ENCODE measurements at places on chromosomes 11 and 22.

DNA sequence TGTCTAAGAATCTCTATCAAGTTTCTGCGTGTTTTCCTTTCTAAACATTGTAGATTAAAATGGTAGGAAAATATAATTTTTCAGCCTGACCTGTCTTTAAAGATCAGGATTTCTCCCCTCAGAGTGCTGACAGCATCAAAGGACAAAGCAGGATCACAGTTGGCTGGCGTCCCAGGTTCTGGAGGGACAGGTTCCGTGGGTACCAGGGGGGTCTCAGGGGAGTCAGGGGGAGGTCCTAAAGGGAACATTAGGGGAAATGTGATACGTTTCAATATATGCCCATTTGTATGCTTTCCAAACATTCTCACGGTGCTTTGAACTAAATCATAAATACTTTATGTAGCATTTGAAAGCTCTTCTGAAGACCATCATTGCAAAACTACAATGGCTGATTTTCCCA lies 3.4 kb downstream of the MMP3 start:
- no peak for DNase-seq

GRCh38 chr22:30909306-30909705 lies 59.3 kb downstream of the MORC2 start:
- no peak for DNase-seq

GRCh38 chr11:134366254-134366653 lies 34.5 kb downstream of the GLB1L2 start:
- DNase-seq: no peak

DNA sequence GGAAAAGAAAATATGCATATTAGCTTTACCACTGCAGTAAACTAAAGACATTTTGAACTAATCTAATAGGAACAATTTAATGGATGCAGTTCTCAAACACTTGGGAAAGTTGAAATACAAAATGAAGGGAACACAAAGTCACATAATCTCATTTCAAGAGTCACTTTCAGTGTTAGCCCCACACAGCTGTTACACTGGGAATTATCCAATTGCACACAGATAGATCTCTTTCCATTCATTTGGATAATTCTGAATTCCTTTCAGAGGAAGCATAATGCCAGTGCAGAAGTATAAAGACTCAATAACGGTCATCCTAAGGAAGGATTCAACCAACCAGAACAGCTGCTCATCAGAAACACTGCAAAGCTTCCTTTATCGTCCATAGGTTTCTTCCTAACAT lies 173.3 kb downstream of the GRIA4 start:
- no peak for DNase-seq

- no peak for DNase-seq
Observed at GRCh38 chr11:17000987-17001386, 13.2 kb downstream of the PLEKHA7 start.

- no peak for DNase-seq
Observed at GRCh38 chr22:47690166-47690565, 927.7 kb downstream of the TBC1D22A start.

DNA sequence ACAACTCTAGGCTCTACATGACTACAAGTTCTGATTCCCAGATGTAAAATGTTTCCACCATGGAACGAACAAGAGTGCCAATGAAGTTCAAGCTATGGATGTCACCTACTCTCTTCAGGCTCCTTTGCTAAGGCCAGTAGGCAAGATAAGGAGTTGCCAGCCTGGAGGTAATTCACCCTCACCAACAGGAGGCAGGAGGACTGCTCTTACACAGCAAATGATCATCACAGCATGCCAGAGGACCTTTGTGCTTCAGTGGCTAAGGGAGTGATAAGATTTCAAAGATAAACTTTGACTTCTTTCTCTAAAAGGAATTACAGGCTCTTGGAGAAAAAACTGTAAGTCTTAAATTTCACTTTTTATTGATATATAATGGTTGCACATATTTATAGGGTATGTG lies 54.1 kb upstream of the SLC36A4 start:
- no peak for DNase-seq

DNA sequence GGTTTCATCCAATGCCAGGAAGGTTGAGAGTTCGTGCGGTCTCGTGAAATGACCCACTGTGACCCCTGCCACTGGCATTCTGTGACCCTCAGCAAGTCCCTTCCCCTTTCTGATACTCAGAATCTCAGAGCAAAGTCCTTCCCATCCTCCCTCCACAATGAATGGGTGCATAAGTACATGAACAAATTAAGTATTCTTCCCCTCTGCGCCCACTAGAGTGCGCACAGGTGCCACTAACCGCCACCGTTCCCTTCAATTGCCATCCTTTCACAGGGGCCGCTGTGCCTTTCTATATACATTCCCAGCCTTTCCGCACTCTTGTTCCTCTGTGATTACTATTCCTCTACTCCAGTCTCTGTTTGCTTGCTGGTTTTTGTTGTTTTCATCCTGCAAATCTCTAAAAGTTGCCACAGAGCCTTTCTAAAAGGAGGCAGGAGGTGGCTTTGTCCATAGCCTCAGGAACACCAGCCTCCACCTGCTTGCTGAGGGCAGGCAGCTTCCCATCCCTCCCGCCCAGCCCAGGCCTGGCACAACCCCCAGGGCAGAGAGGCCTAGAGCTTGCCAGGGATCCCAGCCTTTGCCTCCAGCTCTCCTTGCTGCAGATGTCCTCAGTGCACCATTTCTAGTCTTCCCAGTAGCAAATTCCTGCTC lies 6.7 kb upstream of the AP1B1 start:
- DNase-seq: peak; percentile 39

- DNase-seq: no peak
Observed at GRCh38 chr11:121839781-121840180, 276.2 kb downstream of the BLID start.

- no peak for DNase-seq
Observed at GRCh38 chr11:12602421-12602820, 71.8 kb upstream of the TEAD1 start.

GRCh38 chr11:86919557-86920210 lies 35.5 kb downstream of the FZD4 start:
- DNase-seq: no peak

DNA sequence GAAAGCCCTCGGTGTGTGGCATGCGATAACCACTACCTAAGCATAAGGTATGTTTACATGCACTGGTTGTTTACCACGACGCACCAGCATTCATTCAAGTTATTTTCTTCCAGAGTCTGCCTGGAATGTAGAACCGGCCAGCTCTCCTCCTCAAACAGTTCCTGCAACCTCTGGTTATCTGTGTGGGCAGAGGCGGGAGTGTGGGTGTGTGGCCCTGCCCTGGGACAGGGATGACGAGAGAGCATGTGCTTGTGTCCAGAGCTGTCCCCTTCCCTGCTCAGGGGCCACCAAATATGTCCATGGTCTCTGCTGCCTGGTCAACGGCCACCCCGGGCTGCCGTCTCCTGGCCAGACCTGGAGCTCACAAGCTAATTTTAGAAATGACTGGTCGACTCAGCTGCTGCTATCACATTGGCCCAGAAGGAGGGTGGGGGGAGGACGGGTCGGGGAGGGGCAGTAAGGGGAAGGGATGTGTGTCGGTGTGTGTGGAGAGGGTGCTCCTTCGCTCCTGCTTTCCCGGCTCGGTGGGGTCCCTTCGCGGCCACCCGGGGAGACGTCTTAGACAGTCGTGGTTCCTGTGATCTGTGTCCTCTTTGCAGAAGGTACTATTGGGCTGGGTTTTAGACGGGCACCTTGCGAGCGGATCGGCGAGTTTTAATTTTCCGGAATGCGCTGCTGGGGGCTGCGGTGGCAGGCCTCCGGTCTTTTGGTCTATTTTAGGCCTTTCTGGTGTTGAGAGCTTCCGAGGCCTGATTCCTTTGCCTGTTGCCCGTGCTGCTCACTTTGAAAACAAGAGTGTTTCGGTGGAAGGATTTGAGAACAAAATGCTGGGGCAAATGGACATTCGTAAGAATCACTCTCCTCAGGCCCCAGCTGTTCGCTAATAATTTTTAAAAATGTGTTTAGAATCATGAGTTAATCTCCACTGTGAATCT lies at the start of gene MYO18B:
Gene MYO18B (plus strand): TSS at position 497 of the 935 bp plus-strand sequence. CDS start 18,905 bp downstream, outside the sequence.
- DNase-seq: no peak

GRCh38 chr22:37994049-37994448 lies 9.7 kb upstream of the SOX10 start:
- DNase-seq: no peak

DNA sequence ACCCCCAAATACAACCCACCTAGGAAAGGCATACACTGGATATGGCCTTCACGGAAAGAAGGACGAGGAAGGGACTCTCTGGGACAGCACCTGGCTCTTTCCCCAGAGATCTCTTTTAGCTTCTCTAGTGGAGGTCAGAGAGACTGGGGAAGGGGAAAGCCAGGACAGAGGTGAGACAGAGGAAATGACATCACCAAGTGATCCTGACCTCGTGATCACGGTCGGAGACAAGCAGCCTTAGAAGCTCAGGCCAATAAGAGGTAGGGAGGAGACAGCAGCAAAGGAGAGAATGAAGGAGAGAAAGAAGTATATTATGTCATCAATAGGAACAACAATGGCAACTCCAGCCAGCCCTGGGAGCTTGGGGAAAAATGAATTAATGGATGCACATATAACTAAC lies 15.4 kb upstream of the TMPRSS13 start:
- DNase-seq: no peak
